H7 (cell line): ENCODE measurements at places on chromosomes 4 and X. TPM values are rescaled to one million over a fixed set of nuclear protein-coding genes. Genes with fewer than 3 reads are reported as not detected.

Gene WNK3
- total RNA-seq = 13.0 and 16.5 TPM in 2 replicates

Gene NEUROG2
- not detected in 2 replicates for total RNA-seq

- DNase-seq = no peak
Measured at GRCh38 chrX:130002541-130002940, 20.1 kb downstream of the BCORL1 start.

- no peak for DNase-seq
Measured at GRCh38 chrX:10828640-10829039, 208.3 kb upstream of the MID1 start.

DNA sequence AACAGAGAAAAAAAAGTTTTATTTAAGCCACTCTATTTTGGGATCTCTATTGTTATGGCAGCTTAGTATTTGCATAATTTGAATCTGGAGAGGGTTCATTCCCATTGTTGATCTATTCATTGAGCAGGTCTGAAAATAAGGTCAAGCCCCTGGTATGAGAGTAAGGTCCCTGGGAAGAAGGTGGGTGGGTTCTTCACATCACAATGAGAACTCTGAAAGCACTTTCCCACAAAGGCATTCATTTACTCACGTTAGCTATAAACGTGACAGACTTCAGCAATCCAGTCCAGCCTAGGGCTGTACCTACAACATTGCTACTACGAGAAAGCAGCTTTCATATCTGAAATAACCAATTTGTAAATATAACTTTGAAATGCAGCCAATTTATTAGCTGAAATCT is 126.2 kb downstream of the CORIN start:
- no peak for DNase-seq
